Neural progenitor cell (in vitro differentiated cells): ENCODE measurements at places on chromosomes 4 and X. TPM values are rescaled to one million over a fixed set of nuclear protein-coding genes. Genes with fewer than 3 reads are reported as not detected.

The G3BP2 gene
- 218 and 241 TPM in 2 replicates for total RNA-seq

DNA sequence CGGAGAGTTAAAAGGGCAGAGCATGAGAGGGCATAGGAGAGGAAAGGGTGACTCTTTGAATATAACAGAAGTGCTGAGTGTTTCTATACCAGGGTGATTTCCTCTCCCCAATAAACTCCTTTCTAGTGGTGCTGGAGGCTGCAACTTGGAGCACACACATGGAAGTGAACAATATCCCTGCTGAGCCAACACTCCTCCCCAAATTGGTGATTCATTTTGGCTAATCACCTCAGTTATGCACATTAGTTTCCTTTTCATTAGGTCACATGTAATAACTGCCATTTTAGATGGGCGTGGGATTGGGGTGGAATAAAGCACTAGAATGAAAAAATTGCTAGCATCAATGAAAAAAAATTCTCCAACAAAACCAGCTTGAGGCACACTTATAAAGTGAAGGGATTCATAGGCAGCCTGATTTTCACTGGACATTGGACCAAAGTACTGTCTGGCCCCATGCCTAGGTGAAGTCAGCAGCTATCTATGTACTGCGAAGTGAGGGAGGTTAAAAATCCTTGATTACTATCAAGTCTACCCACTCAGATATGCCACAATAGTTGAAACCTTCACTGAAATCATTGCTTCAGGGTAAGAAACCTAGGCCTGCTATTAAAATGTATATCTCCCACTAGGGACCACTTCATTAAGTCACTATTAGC is 174.0 kb downstream of the GLUD2 start:
- no peaks in the 10 kb centered on the region for H3K4me1 ChIP-seq
- no peaks in the 10 kb centered on the region for H3K27me3 ChIP-seq
- no peak overlapping the region for H3K27ac ChIP-seq
- no peaks in the 10 kb centered on the region for H3K36me3 ChIP-seq

The MAGEB10 gene
- not detected in 2 replicates for total RNA-seq

DNA sequence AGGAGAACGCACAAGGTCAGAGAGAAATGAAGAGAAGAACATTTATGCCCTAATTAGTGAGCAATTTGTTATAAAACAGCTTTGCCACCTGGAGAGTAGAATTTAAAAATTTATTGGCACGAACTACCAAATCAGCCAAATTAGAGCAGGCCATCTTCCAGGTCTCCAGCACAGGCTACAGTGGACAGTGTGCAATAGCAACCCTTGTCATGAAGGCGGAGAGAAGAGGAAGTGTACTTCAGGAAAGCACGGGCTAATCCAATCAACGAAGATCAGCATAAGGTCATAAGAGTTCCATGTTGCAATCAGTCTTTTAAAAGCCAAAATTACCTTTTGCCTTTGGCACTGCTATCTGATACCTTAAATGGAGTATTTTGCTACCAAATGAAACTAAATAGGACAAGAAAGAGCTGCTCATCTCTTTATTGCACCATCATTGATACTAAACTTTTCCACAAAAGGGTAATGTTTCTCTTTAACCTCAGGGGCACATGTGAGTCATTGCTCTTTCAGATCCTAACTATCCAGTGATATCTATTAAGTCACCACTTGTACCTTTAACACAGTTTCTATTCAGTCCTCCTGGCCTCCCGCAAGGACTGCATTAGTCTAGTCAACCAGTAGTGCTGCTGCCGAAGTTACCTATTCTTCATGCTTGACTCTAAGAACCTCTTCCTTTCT is 19.9 kb downstream of the ANK2 start:
- H3K27me3 ChIP-seq = no peaks in the 10 kb centered on the region
- H3K27ac ChIP-seq = no peak overlapping the region
- DNase-seq = no peak
- H3K36me3 ChIP-seq = peaks cover 9% of the 10 kb centered on the region

DNA sequence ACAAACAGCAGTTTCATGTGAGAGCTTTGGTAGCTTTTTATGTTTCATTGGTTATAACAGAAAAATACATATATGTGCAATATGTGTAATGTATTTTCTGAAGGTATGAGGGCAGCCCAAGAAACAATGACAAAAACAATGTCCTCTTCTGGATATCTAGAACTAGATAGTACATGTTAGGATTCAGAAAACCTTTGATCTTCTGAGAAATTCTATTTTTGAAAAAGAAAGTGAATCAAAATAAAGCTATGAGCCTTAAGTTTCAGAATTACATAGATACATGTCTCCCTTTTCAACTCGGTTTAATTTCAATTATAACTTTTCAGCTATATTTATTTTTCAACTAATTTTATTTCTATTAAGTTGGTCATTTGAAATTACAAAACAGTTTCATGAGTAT is 131.9 kb downstream of the REELD1 start:
- H3K4me1 ChIP-seq = no peaks in the 10 kb centered on the region
- no peaks in the 10 kb centered on the region for H3K27me3 ChIP-seq
- no peaks in the 10 kb centered on the region for H3K36me3 ChIP-seq
- H3K27ac ChIP-seq = no peak overlapping the region
- DNase-seq = no peak
- H3K4me3 ChIP-seq = no peak overlapping the region

GRCh38 chrX:11462648-11463047 is 169.4 kb downstream of the AMELX start:
- H3K4me1 ChIP-seq = no peaks in the 10 kb centered on the region
- H3K36me3 ChIP-seq = no peaks in the 10 kb centered on the region
- H3K27ac ChIP-seq = no peak overlapping the region
- no peaks in the 10 kb centered on the region for H3K27me3 ChIP-seq
- H3K4me3 ChIP-seq = no peak overlapping the region
- no peak for DNase-seq

- no peaks in the 10 kb centered on the region for H3K27me3 ChIP-seq
- H3K27ac ChIP-seq = no peak overlapping the region
- no peaks in the 10 kb centered on the region for H3K36me3 ChIP-seq
- DNase-seq = no peak
- H3K4me3 ChIP-seq = no peak overlapping the region
These were observed 406.2 kb downstream of the MAPK10 start for GRCh38 chr4:85953651-85954018.

DNA sequence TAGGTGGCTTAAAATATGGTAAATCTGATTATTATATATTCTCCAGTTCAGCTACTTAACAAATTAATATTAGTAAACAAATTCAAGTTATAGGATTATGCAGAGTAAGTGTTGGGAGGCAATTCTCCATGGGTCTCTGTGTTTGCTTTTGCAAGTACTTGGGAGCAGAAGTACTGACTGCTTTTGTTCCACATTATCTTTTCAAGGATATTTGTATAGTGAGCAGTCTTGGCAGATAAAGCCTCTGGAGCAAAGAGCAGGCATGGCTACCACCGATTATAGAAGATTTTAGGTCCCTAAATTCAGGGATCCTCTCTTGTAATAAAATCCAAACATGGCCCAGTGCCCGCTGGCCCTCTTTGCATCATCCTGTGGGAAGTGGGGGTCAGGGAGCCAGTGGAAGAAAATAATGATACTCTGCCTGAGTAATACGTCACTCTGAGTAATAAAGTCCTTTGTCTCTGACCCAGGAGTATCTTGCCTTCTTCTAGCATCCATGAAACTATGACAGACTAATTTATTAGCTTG is 23.2 kb downstream of the NDNF start:
- H3K27ac ChIP-seq = no peak overlapping the region
- no peaks in the 10 kb centered on the region for H3K27me3 ChIP-seq
- H3K36me3 ChIP-seq = no peaks in the 10 kb centered on the region
